ENCODE measurements at places on chromosomes 6 and 20.

- no peak for DNase-seq
Observed at GRCh38 chr20:54620611-54621010, 145.2 kb downstream of the DOK5 start.

GRCh38 chr6:16494793-16495192 is 256.4 kb downstream of the GMPR start:
- no peak for DNase-seq

DNA sequence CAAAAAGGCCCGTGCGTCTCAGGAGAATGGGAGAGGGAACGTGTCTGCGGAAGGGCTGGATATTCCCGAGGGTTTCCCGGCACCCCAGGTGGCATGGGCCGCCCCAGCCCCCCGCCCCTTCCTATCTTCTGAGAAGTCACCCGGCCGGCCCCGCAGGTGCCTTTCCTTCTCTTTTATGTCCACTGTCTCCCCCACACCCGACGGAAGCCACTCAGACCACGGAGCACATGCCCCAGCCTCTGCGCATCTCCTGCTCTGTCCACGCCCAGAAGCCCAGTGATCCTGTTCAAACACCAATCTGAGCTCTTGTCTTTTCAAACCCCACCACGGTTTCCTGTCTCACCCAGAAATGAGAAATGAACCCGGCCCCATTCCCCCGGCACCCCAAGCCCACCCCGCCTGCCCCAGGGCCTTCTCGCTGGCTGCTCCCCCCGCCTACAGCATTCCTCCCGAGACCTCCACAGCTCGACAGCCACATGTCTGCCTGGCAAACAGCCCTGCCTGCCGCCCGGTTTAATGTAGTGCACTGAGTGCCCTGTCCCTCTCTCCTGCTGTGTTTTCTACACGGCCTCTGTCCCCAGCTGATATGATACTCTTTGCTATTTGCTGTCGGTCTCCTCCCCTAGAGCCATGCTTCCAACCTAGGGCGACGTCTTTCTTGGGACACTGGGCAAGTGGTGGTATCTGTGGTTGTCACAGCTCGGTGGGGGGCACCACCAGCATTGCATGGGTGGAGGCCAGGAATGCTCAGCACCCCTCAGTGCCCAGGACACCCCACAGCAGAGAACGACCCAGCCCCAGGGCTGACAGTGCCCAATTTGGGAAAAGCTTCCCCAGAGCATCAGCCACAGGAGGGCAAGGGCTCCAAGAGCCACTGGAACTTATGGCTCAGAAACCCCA is 182.7 kb downstream of the TAF4 start:
- no peak for DNase-seq

DNA sequence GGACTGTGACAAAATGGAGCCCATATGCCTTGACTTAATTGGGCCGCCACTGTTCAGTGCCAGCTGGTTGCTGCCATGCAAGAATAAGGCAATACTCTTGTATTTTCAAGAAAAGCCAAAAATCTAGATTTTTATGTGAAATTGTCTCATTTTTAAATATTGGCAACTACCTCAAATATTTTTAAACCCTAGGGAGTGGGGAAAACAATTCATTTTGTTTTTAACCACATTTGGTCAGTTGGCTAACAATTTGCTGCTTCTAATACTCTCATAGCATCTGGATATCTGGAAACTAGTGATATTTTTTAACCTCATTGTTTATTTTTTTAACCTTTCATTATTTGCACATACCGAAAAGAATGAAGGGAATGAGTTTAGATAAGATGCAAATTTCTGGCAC is 91.0 kb downstream of the EYA2 start:
- no peak for DNase-seq

DNA sequence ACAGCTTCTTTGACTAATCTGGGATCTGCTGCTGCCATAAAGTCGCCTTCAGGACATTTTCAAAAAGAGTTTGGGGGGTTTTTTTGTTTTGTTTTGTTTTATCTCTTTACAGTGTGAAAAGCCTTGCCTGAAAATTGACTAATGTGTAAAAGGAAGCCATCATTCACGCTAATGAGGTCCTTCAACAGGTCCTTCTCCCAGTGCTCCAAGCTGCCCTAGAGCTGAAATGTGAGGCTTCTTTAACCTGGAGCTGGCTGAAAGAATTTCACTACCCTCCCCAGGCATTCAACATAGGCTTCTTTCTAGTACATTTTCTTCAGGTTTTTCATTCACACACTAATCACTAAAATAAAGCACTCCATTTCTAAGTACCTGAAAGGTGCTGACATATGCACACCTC is 145.1 kb upstream of the PRDM1 start:
- DNase-seq, result no peak

DNA sequence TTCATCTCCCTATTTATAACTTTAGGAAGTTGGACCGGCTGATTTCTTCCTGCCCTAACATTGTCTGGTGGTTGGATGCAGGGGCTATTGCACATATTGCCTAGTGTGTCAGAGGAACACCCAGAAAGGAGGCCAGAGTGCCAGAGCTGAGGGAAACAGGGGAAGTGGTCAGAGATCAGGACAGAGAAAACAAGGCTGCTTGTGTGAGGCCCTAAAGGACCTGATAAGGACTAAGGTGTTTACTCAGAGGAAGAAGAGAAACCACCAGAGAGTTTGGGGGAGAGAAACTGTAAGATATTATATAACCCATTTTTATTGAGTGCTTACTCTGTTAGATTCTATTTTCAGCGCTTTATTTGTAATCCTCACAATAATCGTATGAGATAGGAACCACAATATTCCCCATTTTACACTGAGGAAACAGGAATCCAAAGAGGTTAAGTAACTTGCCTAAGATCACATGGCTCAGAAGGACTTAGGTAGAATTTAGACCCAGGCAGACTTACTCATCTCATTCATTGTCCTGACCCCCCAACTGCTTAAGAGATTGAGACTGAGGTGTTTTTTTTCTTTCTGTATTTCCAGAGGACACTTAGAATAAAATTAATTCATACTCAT is 54.0 kb upstream of the REV3L start:
- no peak for DNase-seq

DNA sequence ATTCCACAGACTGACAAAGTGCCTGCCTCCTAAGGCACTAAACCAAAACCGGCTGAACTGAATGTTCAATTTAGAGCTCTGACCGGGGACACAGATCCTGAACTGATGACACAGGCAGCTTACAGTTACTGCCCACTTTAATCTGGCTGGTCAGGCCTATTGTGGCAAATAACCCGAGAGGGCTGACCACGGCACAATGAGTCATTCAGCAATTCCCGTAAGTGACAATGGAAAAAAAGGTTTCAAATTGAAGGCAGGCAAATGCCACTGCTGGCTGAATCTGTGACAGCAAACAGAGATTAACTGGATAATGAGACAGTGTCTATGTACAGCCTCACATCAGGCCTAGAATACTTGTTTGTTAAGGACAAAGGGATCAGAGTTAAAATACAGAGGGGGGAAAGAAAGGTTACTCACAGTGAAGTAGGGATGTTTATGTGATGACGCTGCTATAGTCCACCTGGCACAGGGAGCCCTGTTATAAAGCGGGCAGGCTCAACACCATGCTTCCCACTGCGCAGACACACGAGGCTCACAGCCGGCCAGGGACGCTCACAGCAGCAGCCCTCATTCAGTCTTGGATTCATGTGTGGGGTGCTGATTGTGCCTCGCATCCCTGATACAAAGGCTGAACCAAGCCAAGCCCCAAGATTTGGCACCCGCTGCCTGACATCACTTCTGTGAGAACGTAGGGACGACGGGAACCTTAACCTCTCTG is 54.4 kb downstream of the RTN4IP1 start:
- no peak for DNase-seq

- DNase-seq, result no peak
Observed at GRCh38 chr6:36402481-36402880, 15.0 kb upstream of the ETV7 start.

DNA sequence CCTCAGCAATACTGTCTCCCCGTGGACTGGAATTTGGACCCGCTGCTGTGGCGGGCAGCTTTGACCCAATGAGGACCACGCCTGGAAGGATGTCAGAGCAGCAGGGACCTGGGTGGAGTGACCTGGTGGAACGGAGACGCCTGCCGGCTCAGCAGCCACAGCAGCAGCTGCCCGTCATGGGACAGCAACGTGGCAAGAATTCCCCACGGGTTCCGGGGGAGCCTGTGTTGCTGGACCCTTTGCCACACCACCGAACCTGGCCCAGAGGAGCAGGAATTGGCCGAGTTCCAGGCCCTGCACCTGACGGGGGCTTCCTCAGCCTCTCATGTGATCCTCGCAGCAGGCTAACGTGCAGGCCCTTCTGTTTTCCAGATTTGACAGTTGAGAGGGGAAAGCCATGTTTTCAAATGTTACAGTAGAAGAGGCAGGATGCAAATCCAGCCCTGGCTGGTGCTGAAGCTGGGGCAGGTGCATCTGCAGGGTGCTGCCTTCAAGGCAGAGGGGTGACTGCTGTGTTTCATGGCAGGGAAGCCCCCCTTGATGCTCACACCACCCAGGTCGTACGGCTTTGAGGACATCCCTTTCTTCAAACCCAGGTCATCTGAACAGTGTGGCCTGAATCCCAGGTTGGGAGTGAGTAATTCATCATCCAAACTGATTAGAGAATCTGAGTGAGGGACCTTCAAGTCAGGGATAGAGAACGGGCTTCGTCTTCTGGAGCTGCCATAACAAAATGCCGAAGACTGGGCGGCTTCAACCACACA is 93.4 kb downstream of the THBS2 start:
- no peak for DNase-seq

DNA sequence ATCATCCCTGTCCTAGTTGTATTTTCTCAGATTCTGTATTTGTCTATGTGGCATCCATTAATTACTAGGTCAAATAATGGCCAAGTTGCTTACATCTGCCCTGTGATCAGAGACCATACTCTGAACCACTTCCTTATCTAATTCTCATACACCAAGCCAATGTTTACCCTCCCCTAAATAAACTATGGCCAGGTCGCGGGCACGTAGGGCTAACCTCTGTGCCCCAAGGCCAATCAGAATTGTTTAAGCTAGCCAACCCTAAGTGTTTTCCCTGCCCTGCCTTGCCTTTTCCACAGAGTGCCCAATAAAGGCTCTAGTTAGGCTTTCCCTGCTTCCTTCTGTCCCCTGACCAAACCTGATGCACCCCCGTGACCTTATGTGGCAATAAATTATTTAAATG is 2.8 kb upstream of the CALHM4 start:
- DNase-seq, result no peak

- DNase-seq, result no peak
Observed at GRCh38 chr6:149445573-149445972, 39.2 kb downstream of the ZC3H12D start.

DNA sequence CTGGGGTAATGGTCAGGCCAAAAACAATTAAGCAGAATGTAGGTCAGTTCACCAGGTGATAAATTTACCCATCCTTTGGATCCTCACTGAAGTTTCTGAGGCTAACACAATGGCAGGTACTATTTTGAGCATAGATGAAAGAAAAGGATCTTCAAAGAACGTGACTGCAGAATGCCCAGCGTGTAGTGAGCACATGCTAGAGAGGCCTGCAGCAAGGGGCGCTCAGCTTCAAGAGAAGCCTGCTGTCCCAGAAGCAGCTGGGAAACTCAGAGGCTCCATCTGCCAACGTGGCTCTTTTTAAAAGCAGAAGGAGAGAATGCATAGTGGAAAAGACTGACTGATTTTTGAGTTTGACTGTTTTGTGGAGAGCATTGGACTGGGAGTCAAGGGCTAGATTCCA is 57.4 kb downstream of the CD83 start:
- DNase-seq, result no peak

GRCh38 chr6:2237001-2237400 is 8.4 kb downstream of the GMDS start:
- no peak for DNase-seq

All from CD4-positive, alpha-beta T cell treated with Interleukin-4 for 1 hour (primary cell).